ENCODE measurements at places on chromosomes 7 and 10.

GRCh38 chr10:73209705-73210104 lies 37.4 kb downstream of the DNAJC9 start:
- no peak for DNase-seq

DNA sequence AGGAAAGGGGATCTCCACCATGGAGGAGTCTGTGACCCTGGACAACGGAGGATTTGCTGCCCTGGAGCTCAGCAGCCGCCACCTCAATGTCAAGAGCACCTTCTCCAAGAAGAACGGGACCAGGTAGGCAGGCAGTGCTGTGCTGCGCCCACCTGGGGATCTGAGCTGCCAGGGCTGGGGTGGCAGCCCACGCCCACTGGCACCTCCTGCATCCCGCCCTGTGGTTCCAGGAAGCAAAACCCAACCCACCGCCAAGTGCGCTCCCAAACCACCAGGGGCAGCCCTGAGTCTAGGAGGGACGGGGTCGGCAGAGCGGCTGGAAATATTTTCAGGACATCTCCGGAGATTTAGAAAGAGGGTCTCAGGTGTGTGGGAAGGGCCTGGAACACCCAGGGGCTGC lies 440.3 kb upstream of the FOXK1 start:
- no peak for DNase-seq

- DNase-seq = no peak
These were observed 153.1 kb downstream of the TRIL start for GRCh38 chr7:28804990-28805389.

DNA sequence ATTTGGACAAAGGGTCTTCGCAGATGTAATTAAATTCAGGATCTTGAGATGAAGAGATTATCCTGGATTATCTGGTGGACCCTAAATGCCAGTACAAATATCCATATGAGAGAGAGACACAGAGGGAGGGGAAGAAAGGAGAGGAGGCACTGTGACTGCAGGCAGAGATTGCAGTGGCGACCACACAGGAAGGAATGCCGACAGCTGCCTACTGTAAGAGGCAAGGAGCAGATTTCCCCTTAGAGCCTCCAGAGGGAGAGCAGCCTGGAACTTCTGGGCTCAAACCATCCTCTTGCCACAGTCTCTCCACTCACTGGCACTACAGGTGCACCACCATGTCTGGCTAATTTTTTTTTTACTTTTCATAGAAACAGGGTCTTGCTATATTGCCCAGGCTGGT lies 152.3 kb downstream of the SDK1 start:
- DNase-seq = no peak

DNA sequence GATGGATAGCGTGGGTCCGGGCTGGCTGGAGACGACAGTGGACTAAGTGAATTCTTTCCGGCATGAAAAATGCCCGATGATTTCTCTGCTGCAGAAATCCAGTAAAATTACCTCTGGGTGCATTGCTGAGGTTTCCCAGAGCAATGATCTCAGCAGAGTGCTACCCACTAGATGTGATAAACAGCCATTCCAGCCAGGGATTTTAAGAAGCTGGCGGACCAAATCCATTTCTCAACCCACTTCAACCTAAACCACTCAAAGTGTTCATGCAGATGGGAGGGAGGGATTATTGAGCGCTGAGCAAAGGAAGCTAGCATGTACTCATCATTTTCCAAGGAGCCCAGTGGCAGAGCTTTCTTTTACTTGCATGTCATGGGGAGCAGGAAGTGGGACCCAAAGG lies 116.7 kb downstream of the PRKCQ start:
- no peak for DNase-seq

All from activated T-cell treated with anti-CD3 and anti-CD28 coated beads for 48 hours (primary cell).